ENCODE measurements at places on chromosomes 12 and 14.
A peak's percentile ranks its signal among the peaks of the same experiment; 100 is the strongest.

- no peaks in the 10 kb centered on the region for H3K36me3 ChIP-seq
- H3K4me3 ChIP-seq, result no peak overlapping the region
- peak overlapping the region; percentile 35 for H3K27ac ChIP-seq
- H3K27me3 ChIP-seq, result no peaks in the 10 kb centered on the region
- no peak for DNase-seq
- peaks cover 16% of the 10 kb centered on the region for H3K4me1 ChIP-seq
These were observed 42.1 kb upstream of the RNASE3 start for GRCh38 chr14:20848955-20849570.

GRCh38 chr12:11539156-11539555 is 110.3 kb upstream of the ETV6 start:
- DNase-seq, result no peak
- H3K4me1 ChIP-seq, result no peaks in the 10 kb centered on the region
- H3K4me3 ChIP-seq, result no peak overlapping the region

GRCh38 chr12:128626808-128627320 is 196.9 kb downstream of the SLC15A4 start:
- H3K27ac ChIP-seq, result no peak overlapping the region
- H3K4me1 ChIP-seq, result no peaks in the 10 kb centered on the region
- no peaks in the 10 kb centered on the region for H3K36me3 ChIP-seq
- no peak overlapping the region for H3K4me3 ChIP-seq
- no peaks in the 10 kb centered on the region for H3K27me3 ChIP-seq

- peaks cover under 1% of the 10 kb centered on the region for H3K27me3 ChIP-seq
- DNase-seq, result no peak
- peak overlapping the region; percentile 98 for H3K27ac ChIP-seq
- peak overlapping the region; percentile 71 for H3K4me3 ChIP-seq
- peaks cover 8% of the 10 kb centered on the region for H3K36me3 ChIP-seq
These were observed 1.5 kb upstream of the CRIP2 start for GRCh38 chr14:105473033-105473676.

GRCh38 chr14:105485739-105486162 is 935 bp upstream of the CRIP1 start:
- H3K27ac ChIP-seq, result peak overlapping the region; percentile 53
- DNase-seq, result peak; percentile 21
- no peaks in the 10 kb centered on the region for H3K27me3 ChIP-seq
- peaks cover 63% of the 10 kb centered on the region for H3K4me1 ChIP-seq
- no peaks in the 10 kb centered on the region for H3K36me3 ChIP-seq

- H3K4me1 ChIP-seq, result no peaks in the 10 kb centered on the region
- H3K27ac ChIP-seq, result no peak overlapping the region
- peaks cover 100% of the 10 kb centered on the region for H3K27me3 ChIP-seq
- no peak overlapping the region for H3K4me3 ChIP-seq
- H3K36me3 ChIP-seq, result no peaks in the 10 kb centered on the region
These were observed 2.8 kb upstream of the HOXC8 start for GRCh38 chr12:54005853-54006558.

GRCh38 chr12:84131076-84131475 is 781.5 kb downstream of the SLC6A15 start:
- no peaks in the 10 kb centered on the region for H3K27me3 ChIP-seq
- no peaks in the 10 kb centered on the region for H3K36me3 ChIP-seq
- no peak overlapping the region for H3K27ac ChIP-seq
- H3K4me1 ChIP-seq, result no peaks in the 10 kb centered on the region

DNA sequence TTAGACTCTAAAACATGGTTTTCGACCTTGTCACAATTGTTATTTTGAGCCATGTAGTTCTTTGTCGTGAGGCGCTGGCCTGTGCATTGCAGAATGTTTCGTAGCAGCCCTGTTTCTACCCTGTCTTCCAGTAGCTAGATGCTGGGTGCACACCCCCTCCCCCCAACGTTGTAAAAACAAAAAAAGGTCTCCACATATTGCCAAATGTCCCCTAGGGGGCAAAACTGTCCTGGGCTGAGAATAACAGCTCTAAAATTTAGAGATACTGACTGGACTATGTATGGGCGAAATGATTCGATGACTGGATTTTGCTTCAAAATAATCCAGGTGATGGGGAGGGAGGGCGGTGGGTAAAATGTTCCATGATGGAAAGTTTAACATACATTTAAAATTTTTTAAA is 126.1 kb upstream of the FUT8 start:
- no peak overlapping the region for H3K27ac ChIP-seq
- no peak overlapping the region for H3K4me3 ChIP-seq
- DNase-seq, result peak; percentile 42

- H3K4me3 ChIP-seq, result no peak overlapping the region
- DNase-seq, result no peak
- no peaks in the 10 kb centered on the region for H3K36me3 ChIP-seq
- H3K4me1 ChIP-seq, result peaks cover 5% of the 10 kb centered on the region
These were observed 96.6 kb downstream of the NKX2-1 start for GRCh38 chr14:36423430-36423829.

- H3K36me3 ChIP-seq, result no peaks in the 10 kb centered on the region
- no peak for DNase-seq
- no peaks in the 10 kb centered on the region for H3K4me1 ChIP-seq
- no peak overlapping the region for H3K4me3 ChIP-seq
These were observed 29.5 kb upstream of the TMX1 start for GRCh38 chr14:51210594-51210993.

GRCh38 chr12:84766375-84766774 is 146.2 kb downstream of the SLC6A15 start:
- no peak for DNase-seq
- no peak overlapping the region for H3K27ac ChIP-seq
- no peaks in the 10 kb centered on the region for H3K36me3 ChIP-seq

DNA sequence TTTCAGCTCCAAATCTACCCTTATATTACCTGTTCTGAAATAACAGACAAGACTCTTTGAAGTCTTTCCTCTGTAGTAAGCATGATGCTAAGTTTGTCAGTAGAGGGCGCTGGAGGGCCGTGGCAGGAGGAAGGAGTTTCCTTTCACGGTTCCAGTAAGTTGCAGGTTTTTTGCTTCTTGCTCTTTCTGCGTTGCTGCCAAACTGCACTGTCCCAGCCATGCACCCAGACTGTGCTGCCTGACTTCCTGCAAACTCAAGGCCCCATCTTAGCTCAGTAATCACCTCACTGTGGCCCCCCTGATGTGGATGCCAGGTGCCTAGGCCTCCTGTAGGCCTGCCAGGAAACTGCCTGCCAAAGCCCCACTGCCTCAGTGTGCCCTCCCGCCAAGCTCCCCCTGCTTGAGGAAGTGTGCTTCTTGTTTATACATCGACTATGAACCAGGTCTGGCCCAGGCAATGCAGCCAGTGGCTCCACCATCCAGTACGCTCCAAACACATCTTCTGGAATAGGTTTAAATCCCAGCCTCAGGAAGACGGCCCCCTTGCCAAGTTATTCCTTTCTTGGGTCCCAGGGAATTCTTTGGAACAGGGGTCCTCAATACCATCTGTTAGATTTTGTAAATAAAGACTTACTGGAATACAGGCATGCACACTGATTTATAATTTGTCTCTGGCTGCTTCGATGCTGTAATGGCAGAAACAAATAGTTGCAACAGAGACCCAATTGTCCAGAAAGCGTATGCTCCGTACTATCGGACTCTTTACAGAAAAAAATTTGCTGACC is 193.7 kb upstream of the LRIG3 start:
- H3K4me1 ChIP-seq, result peaks cover 2% of the 10 kb centered on the region
- H3K4me3 ChIP-seq, result no peak overlapping the region
- no peaks in the 10 kb centered on the region for H3K36me3 ChIP-seq

GRCh38 chr12:93723568-93723930 is 46.4 kb downstream of the CRADD start:
- no peak overlapping the region for H3K4me3 ChIP-seq
- H3K4me1 ChIP-seq, result no peaks in the 10 kb centered on the region
- no peak overlapping the region for H3K27ac ChIP-seq
- no peaks in the 10 kb centered on the region for H3K27me3 ChIP-seq
- no peak for DNase-seq

- H3K27ac ChIP-seq, result no peak overlapping the region
- no peak for DNase-seq
- H3K27me3 ChIP-seq, result no peaks in the 10 kb centered on the region
- no peaks in the 10 kb centered on the region for H3K36me3 ChIP-seq
- no peak overlapping the region for H3K4me3 ChIP-seq
- peaks cover 10% of the 10 kb centered on the region for H3K4me1 ChIP-seq
These were observed 203.4 kb upstream of the DDHD1 start for GRCh38 chr14:53356361-53357150.

- H3K27ac ChIP-seq, result no peak overlapping the region
- peaks cover 2% of the 10 kb centered on the region for H3K36me3 ChIP-seq
- H3K4me3 ChIP-seq, result no peak overlapping the region
- DNase-seq, result no peak
These were observed 89.2 kb downstream of the FOXN3 start for GRCh38 chr14:89327771-89328212.

GRCh38 chr14:104864267-104865080 is 594 bp upstream of the CEP170B start:
- H3K4me1 ChIP-seq, result no peaks in the 10 kb centered on the region
- no peak overlapping the region for H3K27ac ChIP-seq
- DNase-seq, result peak; percentile 34
- H3K4me3 ChIP-seq, result peak overlapping the region; percentile 73
- H3K36me3 ChIP-seq, result no peaks in the 10 kb centered on the region

- no peak overlapping the region for H3K4me3 ChIP-seq
- no peak for DNase-seq
- H3K4me1 ChIP-seq, result no peaks in the 10 kb centered on the region
- no peaks in the 10 kb centered on the region for H3K36me3 ChIP-seq
These were observed 12.0 kb downstream of the TMTC1 start for GRCh38 chr12:29771786-29772185.

- no peaks in the 10 kb centered on the region for H3K4me1 ChIP-seq
- DNase-seq, result no peak
- H3K27me3 ChIP-seq, result no peaks in the 10 kb centered on the region
These were observed 102.7 kb upstream of the BCL2L14 start for GRCh38 chr12:11968048-11968383.

DNA sequence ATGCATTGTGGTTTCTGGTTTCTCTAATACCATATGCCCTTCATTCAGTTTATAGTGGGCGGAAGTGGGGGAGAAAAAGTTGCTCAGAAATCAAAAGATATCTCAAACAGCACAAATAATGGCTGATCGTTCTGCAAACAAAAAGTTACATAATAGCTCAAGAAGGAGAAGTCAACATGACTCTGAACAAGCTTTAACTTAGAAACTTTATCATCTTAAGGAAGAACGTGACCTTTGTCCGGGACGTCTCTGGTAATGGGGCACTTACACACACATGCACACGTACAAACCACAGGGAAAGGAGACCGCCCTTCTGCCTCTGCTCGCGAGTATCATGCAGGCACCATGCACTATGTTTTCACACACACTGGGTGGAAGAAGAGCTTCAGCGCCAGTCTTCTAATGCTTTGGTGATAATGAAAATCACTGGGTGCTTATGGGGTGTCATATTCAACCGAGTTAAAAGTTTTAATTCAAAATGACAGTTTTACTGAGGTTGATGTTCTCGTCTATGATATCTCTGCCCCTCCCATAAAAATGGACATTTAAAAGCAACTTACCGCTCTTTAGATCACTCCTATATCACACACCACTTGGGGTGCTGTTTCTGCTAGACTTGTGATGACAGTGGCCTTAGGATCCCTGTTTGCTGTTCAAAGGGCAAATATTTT is 4.7 kb downstream of the FOS start:
- H3K4me3 ChIP-seq, result no peak overlapping the region
- no peak overlapping the region for H3K27ac ChIP-seq
- peak; percentile 77 for DNase-seq

GRCh38 chr14:70893858-70894291 is 13.4 kb upstream of the PCNX1 start:
- H3K4me1 ChIP-seq, result peaks cover 17% of the 10 kb centered on the region
- no peaks in the 10 kb centered on the region for H3K36me3 ChIP-seq
- no peak overlapping the region for H3K4me3 ChIP-seq
- H3K27me3 ChIP-seq, result no peaks in the 10 kb centered on the region

DNA sequence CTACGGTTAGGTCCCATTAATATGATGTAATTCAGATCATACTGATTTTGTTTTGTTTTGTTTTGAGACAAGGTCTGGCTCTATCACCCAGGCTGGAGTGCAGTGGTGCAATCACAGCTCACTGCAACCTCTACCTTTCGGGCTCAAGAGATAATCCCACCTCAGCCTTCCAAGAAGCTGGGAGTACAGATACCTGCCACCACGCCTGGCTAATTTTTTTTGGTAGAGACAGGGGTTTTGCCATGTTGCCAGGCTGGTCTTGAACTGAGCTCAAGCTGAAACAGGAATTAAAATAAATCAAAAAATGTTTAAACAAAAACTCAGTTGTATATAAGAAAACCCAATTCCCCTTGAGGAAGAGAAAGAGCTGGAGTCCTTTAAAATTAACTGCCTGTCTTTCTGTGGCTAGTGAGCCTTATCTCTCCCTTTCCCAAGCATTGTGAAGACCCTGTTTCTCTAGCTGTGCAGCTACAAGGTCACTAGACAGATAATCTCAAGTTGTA is 17.7 kb upstream of the ANAPC7 start:
- no peaks in the 10 kb centered on the region for H3K27me3 ChIP-seq
- H3K4me3 ChIP-seq, result no peak overlapping the region
- peak overlapping the region; percentile 19 for H3K27ac ChIP-seq
- DNase-seq, result no peak

DNA sequence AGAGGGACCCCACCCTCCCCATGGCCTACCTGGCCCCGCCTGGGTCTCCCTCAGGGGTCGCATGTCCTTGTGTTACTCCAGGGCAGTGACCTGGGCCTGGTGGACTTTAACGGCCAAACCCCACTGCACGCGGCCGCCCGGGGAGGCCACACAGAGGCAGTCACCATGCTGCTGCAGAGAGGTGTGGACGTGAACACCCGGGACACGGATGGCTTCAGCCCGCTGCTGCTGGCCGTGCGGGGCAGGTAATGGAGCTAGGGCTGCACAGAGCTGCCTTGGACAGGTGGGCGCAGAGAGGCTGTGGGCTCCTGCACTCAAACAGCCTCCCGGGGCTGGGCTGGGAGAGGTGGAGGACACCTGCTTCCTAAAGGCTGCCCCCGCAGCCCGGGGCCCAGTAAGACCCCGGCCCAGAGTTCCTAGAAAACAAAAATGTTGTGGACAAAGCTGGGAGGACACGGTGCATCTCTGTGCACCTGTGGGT is 21.6 kb downstream of the ASPG start:
- no peaks in the 10 kb centered on the region for H3K27me3 ChIP-seq
- no peaks in the 10 kb centered on the region for H3K4me1 ChIP-seq
- H3K4me3 ChIP-seq, result no peak overlapping the region
- H3K27ac ChIP-seq, result no peak overlapping the region

DNA sequence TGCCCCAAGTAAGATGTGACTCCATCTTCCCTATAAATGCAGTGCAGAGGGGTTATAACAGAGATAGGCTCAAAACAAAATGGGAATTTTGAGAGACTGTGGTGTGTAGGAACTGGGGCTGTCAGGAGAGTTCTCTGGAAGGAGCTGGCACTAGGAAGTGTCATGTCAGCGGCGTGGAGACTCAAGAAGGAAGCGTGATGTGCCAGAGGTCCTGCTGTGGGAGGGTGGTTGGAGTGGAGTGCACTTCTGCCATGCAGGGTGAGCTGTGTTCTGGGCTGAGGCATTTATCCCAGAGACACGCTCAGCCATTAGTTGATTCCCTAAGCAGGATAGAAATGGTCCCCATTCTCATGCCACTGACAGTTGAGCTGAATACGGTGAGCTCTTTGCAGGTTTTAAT is 19.0 kb downstream of the GLT1D1 start:
- H3K27me3 ChIP-seq, result no peaks in the 10 kb centered on the region
- no peak overlapping the region for H3K27ac ChIP-seq
- no peaks in the 10 kb centered on the region for H3K4me1 ChIP-seq
- no peak for DNase-seq
